ENCODE measurements at places on chromosomes 6 and 20.
A peak's percentile ranks its signal among the peaks of the same experiment; 100 is the strongest.

DNA sequence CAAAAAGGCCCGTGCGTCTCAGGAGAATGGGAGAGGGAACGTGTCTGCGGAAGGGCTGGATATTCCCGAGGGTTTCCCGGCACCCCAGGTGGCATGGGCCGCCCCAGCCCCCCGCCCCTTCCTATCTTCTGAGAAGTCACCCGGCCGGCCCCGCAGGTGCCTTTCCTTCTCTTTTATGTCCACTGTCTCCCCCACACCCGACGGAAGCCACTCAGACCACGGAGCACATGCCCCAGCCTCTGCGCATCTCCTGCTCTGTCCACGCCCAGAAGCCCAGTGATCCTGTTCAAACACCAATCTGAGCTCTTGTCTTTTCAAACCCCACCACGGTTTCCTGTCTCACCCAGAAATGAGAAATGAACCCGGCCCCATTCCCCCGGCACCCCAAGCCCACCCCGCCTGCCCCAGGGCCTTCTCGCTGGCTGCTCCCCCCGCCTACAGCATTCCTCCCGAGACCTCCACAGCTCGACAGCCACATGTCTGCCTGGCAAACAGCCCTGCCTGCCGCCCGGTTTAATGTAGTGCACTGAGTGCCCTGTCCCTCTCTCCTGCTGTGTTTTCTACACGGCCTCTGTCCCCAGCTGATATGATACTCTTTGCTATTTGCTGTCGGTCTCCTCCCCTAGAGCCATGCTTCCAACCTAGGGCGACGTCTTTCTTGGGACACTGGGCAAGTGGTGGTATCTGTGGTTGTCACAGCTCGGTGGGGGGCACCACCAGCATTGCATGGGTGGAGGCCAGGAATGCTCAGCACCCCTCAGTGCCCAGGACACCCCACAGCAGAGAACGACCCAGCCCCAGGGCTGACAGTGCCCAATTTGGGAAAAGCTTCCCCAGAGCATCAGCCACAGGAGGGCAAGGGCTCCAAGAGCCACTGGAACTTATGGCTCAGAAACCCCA lies 182.7 kb downstream of the TAF4 start:
- DNase-seq: no peak

- DNase-seq: no peak
These were observed 308.2 kb downstream of the FARS2 start for GRCh38 chr6:5569491-5569890.

DNA sequence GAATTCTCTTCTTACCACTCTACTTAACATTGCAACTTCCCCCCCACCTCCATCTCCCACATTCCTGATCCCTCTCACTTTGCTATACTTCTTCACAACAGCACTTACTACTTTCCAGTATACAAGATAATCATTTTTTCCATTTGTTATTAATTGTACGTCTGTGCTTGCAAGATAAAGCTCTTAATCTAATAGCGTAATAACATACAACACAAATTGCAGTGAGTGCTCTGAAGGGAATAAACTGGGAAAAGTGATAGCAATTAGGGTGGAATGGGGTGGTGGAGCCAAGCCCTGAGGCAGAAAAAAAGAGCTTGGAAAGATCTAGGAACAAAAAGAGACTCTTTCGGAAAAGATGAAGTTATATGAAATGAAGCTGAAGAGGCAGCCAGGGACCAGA lies 8.5 kb downstream of the CGAS start:
- no peak for DNase-seq

DNA sequence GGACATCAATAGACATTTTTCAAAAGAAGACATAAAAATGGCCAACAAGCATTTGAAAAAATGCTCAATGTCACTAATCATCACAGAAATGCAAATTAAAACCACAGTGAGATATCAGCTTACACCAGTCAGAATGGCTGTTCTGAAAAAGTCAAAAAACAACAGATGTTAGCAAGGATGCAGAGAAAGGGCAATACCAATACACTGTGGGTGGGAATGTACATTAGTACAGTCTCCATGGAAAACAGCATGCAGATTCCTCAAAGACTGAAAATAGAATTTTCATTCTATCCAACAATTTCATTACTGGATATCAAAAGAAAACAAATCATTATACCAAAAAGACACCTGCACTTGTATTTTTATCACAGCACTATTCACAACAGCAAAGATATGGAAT lies 85.3 kb downstream of the DCDC2 start:
- no peak for DNase-seq

- no peak for DNase-seq
These were observed 57.2 kb upstream of the MYL9 start for GRCh38 chr20:36483919-36484808.

- DNase-seq: no peak
These were observed 31.7 kb downstream of the PAK5 start for GRCh38 chr20:9807136-9807535.

DNA sequence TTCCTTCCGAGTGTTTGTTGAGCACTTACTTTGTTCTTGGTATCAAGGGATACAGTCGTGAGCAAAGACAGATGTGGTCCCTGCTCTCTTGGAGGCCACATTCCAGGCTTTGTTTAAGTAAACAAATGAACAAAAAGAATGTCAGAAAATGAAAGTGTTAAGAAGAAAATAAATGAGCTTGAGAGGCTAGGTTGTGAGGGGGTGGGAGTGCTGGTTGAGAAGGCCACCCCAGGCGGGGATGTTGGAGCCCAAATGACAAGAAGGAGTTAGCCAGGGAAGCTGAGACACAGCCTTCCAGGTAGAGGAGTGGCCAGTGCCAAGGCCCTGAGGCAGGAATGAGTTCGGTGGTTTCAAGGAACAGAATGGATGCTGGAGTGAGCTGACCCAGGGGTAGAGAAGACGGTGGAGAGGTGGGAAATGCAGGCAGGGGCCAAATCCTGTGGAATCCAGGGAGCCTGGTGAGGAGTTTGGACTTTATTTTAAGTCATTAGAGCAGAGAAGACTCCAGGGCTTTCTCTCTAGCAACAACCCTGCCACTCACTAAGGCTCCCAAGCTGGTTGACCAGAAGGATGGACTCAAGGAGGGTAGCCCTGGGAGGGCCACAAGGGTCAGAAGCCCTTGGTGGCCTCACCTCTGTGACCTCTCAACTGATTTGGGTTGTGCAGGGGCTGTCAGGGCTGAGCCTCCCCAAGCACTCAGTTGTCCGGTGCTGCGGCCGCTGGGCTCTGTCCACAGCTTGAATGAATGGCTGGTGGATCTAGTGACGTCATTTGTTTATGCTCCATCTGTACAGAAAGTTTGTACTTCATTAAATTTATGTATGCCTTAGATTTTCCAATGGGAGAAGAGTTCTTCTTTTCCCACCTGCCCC lies 66.0 kb upstream of the STX16 start:
- no peak for DNase-seq

DNA sequence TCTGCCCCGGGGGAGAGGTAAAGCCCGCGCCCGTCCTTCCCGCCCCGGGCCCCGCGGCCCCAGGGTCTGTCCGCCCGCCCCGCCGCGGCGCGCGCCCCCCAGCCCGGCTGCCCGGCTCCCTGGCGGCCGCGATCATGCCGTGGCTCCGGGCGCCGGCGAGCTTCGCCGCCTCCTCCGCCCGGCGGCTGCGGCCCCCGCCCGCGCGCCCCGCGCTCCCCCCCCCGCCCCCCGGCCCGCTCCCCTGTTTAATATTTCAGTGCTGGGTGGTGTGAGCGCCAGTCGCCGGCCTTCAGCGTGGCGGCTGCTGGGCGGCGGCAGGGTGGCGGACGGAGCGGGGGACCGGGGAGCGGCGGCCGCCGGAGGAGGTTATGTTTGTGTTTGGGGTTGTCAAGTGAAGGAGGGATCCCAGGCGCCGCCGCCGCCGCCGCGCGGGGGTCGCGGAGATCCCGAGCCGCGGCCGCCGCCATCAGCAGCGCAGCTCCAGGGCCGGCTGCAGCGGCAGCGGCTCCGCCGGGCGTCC lies at the start of gene HIVEP1:
Gene HIVEP1, plus strand, starts transcription at position 275 of the 520 bp plus-strand sequence. CDS start 3,317 bp downstream, outside the sequence.
- DNase-seq: peak; percentile 21

DNA sequence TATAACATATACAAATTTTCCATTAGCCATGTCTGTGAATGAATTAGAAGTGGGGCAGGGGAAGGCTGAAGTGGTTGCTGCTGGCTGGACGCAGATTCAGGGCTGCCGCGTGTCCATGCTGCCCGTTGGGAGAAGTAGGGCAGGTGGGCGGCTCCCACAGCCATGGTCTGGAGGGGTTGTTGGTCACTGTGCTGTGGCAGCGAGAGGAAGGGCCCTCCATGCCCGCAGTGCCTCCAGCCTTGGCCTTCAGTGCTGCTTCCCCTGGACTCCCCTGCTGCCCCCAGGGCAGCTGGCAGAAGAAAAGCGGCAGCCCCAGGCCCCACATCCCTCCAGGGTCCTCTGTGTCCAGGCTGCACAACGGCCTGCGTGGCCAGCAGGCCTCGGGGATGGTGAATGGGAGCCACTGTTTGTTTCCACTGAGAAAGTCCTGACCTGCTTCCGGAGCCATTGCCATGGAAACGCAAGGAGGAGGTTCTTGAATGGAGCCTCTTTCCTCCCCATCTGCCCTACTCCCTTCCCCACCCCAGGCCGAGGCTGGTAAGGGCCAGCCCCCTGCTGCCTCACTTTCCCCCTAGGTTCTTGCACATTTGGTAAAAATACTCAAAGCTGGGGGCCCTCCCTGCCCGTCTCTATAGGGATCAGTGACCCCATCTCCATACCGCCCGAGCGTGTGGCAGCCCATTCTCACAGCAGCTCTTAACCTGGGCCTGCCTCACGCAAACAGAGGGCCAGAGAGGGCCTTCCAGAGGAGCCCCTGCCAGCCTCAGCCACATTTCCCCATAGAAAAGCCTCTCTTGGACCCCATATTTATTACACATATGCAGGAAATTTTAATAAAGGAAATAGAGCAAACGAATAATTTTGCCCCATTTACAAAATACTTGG lies 113.3 kb downstream of the SASH1 start:
- DNase-seq: no peak

GRCh38 chr6:47701363-47701762 lies 3.0 kb downstream of the ADGRF4 start:
- no peak for DNase-seq

DNA sequence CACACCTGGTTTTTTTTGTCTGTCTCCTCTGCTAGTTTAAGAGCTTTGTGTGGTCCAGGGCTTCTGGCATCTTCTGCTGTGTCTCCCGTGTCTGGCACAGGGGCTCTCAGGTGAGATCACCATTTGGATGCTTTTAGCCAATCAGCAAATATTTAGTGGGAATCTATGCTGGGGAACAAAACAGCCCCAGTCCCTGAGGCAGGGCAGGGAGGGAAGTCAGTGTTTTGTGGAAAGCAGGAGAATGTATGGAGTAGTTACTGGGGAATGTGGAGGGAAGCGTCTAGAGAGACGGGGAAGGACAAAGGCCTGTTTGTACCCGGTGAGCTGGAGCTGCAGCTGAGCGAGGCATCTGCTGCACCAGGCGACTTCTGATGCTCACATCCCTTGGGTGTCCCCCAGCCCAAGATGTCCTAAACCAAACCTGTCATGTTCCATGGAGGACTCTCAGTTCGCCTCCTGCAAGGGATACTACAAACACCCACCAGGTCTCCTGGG lies 49.3 kb upstream of the NNAT start:
- DNase-seq: no peak

DNA sequence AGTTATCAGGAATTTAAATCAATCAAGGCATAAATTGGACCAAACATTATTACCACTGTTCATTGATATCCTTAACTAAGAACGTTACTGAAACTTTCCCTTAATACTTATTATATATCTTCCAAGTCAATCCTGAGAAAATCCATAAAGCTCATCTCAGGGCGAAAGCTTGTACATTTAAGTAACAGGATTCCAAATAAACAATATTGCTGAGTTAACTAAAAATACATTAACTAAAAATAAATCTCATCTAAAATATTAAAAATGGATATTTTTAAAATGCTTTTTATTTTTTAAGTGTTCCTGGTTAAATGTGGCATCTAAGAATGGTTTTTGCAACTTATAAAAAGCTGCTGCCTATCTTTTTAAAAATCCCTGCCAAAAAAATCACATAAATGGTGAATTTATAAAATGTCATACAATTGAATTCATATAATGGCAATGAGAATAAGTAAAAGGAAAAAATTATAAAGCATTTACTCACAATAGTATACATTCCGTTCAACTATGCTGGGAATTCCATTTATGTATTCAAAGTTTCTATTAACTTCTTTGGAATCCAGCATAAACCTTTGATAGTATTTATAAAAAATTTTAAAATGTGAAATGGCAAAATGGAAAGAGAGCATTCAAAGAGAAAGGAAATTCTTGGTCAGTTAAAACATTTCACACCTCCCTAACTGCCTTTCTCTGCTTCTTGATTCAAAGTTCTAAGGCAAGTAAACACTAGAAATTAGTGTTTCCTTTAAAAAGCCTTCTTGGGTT lies 20.8 kb upstream of the GMDS start:
- DNase-seq: no peak

- DNase-seq: no peak
These were observed 6.2 kb upstream of the LMBRD1 start for GRCh38 chr6:69802995-69803394.

- no peak for DNase-seq
These were observed 99.0 kb downstream of the GMPR start for GRCh38 chr6:16337295-16337975.

GRCh38 chr20:46430921-46431712 lies 24.7 kb upstream of the ELMO2 start:
- no peak for DNase-seq

DNA sequence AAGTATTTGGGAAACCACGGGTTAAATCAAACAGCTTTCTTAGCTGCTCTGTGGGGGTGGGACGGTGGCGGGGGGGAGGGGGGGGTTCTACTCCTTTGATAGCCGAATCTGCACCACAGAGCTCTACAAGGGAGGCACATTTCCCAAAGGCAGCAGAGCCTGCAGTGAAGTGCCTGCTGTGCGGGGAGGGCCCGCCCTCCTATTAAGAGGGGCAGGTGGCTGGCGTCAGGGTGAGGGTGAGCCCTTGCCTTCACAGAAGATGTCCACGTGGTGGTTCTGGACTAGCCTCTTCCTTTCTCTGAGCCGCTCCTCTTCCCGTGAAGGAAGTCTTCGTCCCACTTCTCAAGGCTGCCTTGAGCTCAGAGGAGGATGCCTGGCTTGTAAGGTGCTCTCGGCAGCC lies 174.9 kb upstream of the THBS2 start:
- DNase-seq: no peak

DNA sequence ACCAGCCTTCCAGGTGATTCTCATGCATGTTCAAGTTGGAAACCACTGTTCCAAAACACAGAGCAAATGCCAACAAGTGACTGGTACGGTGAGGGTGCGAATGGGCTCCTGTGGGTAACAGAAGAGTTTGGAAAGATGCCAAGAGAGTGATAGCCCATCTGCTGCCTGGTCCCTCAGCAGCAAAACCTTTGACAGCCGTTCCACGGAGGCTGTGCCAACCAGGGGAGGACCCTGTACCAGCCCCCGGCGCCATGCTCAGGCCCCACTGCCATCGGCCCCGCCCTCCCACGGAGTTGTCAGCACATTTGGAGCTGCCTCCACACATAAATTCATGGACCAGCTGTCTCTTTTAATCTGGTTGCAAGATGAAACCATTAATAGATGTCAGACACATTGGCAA lies 4.4 kb upstream of the PTPRT start:
- DNase-seq: no peak

- DNase-seq: no peak
These were observed 27.0 kb downstream of the FAM83B start for GRCh38 chr6:54873599-54873998.

GRCh38 chr20:37406010-37406998 lies 60.4 kb downstream of the SRC start:
- peak; percentile 22 for DNase-seq

- DNase-seq: no peak
These were observed 69.4 kb downstream of the BACH2 start for GRCh38 chr6:90227213-90227612.

Measured in activated naive CD4-positive, alpha-beta T cell treated with anti-CD3 and anti-CD28 coated beads for 36 hours (primary cell).